ENCODE measurements at places on chromosomes 5 and 9.

- no peak for DNase-seq
Observed at GRCh38 chr5:13944560-13945199, at the start of gene DNAH5. TSS of gene DNAH5 (minus strand) at chr5:13944688. CDS start at chr5:13944438, 250 bp downstream.

GRCh38 chr5:80668016-80668969 lies 13.5 kb upstream of the DHFR start:
- no peak for DNase-seq

DNA sequence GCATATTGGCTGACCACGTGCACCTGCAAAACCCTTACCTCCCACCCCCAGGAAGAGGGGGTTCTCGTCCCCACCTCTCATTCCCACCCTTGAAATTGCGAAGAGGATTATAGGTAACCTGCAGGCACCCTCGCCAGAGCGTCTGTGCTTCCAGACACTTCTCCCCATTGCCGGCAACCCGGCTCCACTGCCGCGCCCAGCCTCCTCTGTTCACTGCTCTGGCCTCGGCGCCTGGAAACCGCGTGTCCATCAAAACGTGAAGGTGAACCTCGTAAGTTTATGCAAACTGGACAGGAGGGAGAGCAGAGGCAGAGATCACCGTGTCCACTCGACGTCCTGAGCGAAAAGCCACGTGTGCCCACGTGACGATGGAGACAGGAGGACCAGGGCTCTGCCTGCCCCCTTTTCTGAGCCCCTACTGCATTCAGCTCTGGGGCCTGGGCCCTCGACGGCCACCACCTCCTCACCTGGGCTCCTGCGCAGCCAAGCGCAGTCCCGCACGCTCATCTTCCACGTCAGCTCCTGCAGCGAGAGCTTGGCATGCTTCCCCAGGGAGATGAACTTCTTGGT lies 1.9 kb downstream of the TERT start:
- no peak for DNase-seq

GRCh38 chr5:87081511-87082372 lies 185.9 kb upstream of the RASA1 start:
- no peak for DNase-seq

- DNase-seq, result no peak
Observed at GRCh38 chr5:180098991-180099732, 27.6 kb upstream of the RNF130 start.

- DNase-seq, result no peak
Observed at GRCh38 chr9:69502671-69503301, 169.4 kb downstream of the APBA1 start.

GRCh38 chr9:27347889-27348288 lies 50.9 kb upstream of the EQTN start:
- DNase-seq, result no peak

DNA sequence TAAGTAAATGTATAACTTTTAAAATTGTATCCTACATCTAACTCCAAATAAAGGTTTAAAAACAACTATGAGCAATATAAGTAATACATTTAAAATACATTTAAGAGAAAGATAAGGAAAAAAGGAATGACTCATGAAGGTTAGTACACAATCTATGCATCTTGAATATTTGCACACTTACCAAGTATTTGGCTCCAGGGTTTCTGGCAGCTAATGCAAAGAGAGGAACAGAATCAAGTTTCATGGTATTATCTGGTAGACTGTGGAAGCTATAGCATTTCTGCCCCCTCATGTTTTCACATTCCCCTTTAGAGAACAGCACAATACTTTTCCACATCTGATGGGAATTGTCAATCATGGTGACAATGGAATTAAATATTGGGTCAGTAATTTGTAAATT lies 132.1 kb downstream of the COX7C start:
- DNase-seq, result no peak

DNA sequence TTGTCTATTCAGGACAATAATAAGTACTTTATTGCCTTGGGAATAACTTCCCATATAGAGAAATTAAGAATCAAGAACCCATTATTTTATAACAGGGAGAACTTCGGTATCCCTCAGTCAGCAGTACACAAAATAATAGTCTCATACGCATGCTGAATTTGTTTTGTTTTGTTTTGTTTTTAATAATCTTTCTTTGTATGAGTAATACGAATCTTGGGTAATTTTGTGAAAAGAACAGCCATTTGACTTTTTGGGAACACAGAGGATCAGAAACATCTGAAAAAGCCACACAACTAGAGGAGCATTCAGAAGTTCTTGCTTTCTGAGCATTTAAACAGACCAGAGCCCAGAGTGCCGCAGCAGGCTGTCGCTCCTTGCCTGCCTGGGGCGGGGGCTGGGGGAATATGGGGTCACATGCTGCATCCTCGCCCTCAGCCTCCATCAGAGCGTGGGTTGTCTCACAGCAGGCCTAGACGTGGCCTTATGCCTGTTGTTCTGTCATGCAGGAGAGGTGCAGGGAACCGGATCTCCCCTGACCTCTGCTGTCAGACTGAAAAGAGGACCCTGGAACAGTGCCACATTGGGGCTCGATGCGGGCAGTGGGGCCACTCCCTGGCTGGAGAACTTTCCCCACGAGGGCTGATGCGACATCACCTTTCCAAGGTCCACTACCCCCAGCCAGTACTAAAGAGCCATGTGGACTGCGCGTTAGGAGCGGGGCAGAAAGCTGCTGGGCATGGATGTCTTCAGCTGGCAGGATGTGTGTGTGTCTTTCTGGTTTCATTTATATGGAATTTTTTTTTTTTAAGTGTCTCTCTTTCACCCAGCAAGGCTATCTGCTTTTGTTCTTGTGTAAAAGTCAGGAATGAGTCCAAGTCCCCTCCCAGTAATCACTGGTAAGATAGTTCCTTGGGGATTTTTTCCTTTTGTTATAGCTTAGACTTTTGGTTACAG lies 133.4 kb upstream of the OTULINL start:
- DNase-seq, result no peak

DNA sequence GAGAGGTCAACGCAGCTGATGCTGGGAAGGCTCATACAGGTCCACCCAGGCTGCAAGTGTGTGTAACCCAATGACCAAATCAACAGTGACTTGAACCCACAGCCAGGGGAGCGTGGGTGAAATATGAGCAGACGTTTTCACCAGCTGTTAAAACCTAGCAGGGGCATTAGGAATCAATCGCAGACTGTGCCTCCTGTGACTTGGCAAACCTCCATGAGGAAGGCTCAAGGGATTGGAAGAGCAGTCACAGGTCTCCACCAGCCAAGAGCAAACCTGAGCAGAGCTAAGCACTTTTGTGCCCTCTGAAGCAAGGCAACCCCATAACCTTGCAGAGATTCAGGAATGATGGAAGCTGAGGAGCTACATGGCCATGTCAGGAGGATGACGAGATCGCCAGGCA lies 25.5 kb downstream of the INSYN2B start:
- DNase-seq, result no peak

DNA sequence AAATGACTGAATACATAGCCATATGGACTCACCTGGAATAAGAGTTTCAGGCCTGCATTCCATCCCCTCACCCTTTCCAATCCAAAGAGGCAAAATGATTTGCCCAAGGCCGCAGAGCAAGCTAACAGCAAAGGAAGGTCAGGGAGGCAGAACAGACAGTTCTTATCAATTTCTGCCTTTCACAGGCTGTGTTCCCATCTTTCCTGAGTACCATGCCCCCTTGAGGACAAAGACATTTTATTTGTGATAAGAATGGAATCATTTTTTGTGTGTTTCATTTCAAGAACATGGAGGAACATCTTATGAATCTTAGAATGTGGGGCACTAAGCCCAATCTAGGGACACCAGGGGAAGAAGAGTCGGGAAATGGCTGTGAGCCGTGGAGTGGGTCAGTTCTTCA lies 13.9 kb downstream of the LHFPL2 start:
- no peak for DNase-seq

DNA sequence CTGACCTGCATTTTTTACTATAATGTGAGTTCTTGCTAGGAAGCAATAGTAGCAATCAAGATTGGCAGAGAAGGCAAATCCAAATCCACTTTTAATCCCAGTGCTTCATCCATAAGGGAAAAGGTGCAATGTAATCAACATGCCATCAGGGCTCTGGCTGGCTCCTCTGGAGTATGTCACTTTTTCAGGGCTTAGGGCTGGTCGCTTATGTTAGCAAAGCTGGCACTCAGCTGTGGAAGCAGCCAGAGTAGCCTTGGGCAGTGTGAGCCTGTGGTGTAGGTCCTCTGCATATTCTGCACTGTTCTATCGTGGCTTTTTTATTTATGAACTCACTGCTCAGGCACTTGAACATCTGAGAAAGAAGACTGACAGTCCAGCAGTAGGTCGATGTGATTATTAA lies 16.1 kb downstream of the ACTBL2 start:
- no peak for DNase-seq

DNA sequence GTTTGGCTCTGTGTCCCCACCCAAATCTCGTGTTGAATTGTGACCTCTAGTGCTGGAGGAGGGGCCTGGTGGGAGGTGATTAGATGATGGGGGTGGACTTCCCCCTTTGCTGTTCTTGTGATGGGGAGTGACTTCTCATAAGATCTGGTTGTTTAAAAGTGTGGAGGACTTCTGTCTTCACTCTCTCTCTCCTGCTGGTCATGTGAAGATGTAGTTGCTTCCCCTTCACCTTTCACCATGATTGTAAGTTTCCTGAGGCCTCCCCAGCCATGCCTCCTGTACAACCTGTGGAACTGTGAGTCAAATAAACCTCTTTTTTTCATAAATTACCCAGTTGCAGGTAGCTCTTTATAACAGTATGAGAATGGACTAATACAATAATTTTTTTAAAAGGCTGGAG lies 10.6 kb upstream of the MYO10 start:
- DNase-seq, result no peak

GRCh38 chr9:127941062-127941960 lies 3.7 kb upstream of the DPM2 start:
- DNase-seq, result no peak

DNA sequence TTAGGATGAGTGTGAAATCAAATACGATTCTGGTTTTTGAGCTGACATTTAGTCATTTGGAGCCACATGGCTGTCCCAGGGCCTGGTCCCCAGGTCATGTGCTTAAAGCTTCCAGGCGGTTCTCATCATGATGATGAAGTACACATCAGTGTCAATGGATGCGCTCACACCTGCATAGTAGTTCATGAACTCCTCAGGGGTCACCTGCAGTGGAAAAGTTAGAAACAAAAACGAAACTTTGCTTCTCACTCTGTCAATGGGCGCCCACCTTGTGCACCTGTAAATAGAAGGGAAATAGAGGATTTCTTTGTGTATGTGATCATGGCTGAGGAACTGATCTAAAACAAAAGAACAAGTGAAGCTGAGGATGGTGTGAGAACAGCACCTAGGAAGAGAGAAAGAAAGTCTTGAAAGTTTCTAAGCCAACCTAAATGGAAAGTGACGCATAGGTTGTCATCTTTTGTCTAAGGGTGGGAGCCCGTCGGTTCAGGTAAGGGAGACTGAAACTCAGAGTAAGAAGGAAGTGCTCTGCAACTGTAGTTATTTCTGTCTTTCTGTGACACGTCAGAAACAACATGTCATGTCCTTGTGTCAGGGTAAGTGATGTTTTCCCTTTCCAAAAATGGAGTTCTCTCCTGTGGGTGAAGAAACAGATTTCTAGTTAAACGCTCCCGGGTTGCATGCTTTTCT lies 33.8 kb downstream of the CAPSL start:
- no peak for DNase-seq

- no peak for DNase-seq
Observed at GRCh38 chr5:176593273-176593869, 16.6 kb downstream of the GPRIN1 start.

DNA sequence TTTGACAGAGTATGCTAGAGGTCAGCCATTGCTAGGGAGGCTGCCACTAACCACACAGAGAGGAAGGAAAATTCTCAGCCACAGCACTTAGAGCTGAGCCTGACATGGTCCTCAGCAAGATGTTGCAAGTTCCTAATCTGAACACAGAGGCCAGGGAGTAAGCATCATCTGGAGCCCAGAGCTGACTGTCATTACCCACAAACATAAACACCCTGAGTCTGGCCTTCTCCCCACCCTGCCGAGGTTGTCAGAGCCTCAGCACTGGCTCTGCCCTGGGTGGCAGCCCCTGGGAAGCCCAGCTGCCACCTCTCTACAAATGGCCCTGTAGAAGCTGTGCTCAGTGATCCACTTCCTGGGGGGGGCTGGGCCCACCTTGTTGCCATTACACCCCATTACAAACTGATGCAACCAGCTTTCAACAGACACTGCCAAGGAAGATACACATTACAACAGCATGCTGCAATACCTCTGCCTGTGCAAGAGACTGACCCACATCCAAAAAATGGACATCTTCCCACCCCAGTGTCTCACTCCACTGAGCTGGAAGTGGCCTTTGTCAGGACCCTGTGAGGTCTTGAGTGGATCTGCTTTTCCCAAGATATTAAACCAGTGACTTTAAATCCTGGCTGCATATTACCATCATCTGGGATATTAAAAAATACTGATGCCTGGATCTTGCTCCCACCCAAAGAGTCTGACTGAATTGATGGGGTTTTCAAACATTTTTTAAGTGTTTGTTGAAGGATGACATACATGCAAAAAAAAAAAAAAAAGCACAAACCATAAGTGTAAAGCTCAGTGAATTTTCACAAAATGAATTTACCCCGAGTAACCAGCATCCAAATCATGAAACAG lies 33.0 kb downstream of the IRF1 start:
- DNase-seq, result no peak

- DNase-seq, result no peak
Observed at GRCh38 chr9:137354153-137354844, 52.2 kb upstream of the NRARP start.

- no peak for DNase-seq
Observed at GRCh38 chr9:19331877-19332276, 48.2 kb downstream of the RPS6 start.

DNA sequence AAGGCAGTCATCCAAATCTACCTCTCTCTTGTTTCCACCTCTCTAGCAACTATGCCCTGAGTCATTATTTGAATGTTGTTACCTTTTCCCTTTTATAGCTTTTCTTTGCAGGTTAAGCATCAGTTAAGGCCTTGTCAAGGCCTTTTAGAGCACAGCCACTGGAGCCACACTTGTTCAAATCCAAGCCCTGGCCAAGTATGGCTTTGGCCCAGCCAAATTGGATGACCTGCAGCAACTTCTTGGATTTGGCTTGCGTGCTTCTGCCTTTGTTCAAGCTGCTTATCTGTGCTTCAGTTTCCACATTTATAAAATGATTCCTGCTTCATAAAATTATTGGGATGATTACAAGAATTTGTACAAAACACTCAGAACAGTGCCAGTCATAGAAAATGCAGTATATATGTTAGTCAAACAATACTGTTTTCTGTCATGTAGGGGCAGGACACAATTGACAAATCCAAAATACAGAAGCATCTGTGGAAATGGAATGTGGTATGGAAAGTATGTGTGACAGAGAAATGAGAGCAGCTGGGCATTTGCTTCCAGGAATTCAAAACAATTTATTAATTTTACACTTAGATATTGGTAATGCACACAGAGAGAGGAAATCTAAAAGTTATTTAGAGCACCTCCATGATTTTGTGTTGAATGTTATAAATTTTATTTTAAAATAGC lies 17.9 kb upstream of the RLN1 start:
- no peak for DNase-seq

Measured in hippocampal formation (tissue), 2 donors.